ENCODE measurements at places on chromosomes 3 and 15. TPM values are rescaled to one million over a fixed set of nuclear protein-coding genes. Genes with fewer than 3 reads are reported as not detected.

The COL6A5 gene
- not detected for total RNA-seq

The FAM107A gene
- 30.9 TPM for total RNA-seq

The SNX22 gene
- 18.6 TPM for total RNA-seq

The IL12A gene
- 1.5 TPM for total RNA-seq

The SMAD6 gene
- 11.9 TPM for total RNA-seq

DNA sequence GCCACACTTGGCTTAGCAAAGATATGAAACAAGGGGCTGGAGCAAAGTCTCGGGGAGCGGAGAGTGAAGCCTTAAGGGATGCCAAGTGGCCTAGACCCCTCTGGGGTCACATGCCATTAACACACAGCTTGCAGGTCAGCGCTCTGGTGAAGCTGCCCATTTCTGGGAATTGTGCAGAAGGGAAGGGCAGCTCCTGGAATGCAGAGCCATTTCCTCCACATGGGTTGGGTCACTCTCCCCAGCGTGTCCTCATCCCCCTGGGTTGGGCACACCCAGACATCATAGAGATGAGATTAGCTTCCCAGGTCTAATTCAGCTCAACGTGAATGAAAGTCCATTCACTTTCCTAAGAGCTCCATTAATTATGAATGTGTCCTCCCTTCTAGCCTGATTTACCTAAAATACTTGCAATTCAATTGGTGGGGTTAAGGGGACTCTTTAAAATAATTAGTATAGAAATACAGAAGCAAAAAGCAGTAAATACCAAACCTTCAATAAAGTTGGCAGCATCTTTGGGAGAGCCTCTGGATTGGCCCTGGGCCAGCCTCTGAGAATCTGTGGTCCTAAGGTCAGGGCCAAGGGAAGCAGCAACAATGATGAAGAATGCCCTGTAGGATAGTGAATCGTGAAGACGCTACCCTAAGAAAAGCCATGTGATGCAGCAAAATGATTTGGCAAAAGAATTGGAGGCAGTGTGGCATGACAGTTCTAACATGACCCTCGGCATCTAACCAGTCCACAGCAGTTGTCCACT, 17.8 kb downstream of the MRAS start:
- peak; percentile 56 for DNase-seq

- no peak for DNase-seq
Measured at GRCh38 chr3:119716998-119717397, 14.2 kb downstream of the CFAP91 start.

GRCh38 chr3:64123931-64124330, 100.6 kb upstream of the PSMD6 start:
- DNase-seq = no peak

DNA sequence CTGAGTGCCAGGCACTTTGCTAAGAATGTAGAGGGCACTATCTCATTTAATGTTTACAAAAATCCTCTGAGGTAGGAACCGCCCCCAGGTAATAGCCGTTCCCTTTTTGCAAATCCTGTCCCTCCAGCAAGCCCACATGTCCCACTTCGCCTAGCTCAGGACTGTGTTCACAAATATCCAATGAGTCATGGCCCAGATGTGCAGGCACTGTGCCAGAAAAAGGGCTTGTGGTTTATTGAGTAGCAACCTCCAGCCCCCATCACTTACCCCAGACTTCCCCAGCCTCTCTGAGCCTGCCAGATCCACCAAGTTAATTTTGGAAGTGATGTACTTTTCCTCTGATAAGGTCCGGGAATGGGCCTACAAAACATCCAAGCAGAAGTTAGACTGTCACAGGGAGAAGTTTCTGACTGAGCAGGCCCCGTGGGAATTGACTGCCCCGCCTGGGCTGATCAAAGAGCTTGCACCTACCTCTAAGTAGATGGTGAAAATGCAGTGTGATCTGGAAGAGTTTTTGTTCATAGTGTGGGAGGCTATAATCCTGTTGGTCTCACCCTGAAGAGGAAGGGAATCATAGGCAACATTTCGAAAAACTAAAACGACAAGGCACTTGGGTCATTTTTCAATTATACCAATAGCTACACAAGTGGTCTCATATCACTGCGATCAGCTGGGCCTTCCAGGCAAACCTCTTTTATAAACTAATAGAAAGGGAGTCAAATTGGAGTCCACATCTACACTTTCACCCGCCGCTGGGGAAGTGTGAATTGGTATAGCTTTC, 15.7 kb downstream of the KIF9 start:
- peak; percentile 61 for DNase-seq

GRCh38 chr15:80333261-80333660, 70.9 kb upstream of the ARNT2 start:
- no peak for DNase-seq

- DNase-seq = no peak
Measured at GRCh38 chr3:75886971-75887526, 101.7 kb upstream of the ZNF717 start.

GRCh38 chr3:125644036-125645005, 49.0 kb upstream of the OSBPL11 start:
- DNase-seq = no peak

Data from spleen (tissue), 13 donors.